ENCODE measurements at places on chromosomes 16 and 17.

GRCh38 chr16:2280461-2280860 lies 12.5 kb upstream of the RNPS1 start:
- DNase-seq: no peak

DNA sequence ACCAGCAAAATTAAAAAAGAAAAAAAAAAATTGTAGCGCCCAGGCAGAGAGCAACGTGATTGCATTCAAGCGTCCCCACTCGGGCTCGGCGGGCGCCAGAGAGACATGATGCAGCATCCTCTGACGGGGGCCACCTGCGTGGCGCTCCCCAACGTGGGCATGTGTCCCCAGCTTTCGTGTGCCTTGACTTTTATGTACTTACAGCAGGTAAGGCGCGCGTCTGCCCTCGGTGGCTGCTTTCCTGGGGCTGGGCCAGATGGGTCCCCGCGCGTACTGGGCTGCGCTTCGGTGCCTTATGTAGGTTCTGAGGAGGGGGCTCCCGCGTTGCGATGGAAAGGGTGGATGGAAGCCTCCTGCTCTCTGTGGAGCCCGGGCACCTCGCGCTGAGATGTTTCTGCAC lies 28.4 kb upstream of the RBFOX1 start:
- DNase-seq: no peak

DNA sequence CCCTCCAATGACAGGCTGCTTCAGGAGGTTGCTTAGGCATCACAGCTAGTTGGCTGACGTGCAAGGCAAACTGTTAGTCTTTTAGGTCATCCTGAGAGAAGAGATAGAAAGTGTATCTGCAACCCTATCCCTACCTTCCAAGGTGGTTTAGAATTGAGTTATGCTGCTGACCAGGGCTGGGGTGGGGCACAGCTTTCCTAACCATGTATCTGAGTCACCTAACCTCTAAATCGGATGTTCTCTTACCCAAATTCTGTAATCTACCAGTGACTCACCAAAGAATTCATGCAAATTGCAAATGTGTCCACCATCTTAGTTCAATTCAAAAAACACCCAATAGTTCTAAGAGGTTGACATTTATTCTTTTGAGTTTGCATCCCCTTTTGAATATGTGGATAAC lies 107.2 kb upstream of the DYNLRB2 start:
- DNase-seq: no peak

GRCh38 chr16:29835926-29836325 lies 15.7 kb downstream of the MVP start:
- no peak for DNase-seq

DNA sequence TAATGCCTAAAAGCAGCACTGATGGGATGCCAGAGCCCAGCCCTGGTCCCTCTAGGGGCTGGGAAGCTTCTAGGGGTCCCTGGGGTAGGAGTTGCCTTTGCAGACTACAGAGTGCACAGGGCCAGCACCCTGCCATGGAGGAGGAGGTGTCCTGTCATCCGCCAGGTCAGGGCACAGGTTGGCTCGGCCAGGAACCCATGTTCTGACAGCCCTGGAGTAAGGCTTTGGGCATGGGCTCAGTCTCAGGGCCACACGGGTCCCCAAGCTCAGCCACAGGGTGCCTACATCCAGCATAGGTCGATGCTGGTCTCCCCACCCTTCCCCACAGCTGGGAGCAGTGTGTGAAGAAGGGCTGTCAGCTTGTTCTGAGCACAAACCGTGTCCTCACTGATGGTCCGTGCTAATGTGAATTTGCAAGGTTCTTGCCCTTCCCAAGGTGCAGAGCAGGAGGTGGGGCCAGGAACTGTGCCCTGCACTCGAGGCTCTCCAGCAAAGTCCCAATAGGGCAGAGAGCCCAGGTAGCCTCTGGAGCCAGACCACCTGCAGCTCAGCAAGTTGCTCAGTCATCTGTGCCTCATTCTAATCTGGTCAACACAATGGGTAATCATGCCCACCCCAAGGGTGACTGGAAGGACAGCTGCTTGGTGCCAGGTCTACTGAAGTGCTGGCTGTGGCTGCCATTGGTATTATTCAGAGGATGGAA lies 72.8 kb downstream of the AMFR start:
- DNase-seq: no peak

GRCh38 chr16:23408823-23409298 lies 44.1 kb downstream of the COG7 start:
- DNase-seq: no peak

DNA sequence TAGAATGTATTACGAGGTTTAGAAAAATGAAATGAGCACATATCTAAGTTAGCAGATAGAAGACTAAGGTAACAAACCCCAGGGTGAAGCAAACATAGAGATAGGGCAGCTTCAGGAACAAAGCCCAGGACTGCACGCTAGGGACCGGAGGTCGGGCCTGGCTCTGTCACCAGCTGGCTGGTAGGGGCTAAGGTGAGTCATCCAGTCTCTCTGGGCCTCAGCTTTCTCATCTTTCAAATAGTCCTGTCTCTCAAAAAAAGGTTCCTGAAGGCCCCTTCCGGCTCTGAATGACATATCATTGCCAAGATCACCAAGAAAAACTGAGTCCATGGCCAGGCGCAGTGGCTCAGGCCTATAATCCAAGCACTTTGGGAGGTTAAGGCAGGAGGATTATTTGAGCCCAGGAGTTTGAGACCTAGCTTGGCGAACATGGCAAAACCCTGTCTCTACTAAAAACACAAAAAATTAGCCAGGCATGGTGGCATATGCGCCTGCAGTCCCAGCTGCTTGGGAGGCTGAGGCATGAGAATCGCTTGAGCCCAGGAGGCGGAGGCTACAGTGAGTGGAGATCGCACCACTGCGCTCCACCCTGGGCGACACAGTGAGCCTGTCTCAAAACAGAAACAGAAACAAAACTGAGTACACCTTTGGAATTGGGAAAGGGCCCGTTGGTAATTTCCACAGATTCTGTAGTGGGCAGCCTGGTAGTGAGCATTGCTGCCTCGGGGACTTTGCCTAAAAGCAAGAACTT lies 26.0 kb downstream of the PKD1L3 start:
- DNase-seq: no peak

- DNase-seq: no peak
Observed at GRCh38 chr17:45086865-45087503, 25.9 kb downstream of the NMT1 start.

DNA sequence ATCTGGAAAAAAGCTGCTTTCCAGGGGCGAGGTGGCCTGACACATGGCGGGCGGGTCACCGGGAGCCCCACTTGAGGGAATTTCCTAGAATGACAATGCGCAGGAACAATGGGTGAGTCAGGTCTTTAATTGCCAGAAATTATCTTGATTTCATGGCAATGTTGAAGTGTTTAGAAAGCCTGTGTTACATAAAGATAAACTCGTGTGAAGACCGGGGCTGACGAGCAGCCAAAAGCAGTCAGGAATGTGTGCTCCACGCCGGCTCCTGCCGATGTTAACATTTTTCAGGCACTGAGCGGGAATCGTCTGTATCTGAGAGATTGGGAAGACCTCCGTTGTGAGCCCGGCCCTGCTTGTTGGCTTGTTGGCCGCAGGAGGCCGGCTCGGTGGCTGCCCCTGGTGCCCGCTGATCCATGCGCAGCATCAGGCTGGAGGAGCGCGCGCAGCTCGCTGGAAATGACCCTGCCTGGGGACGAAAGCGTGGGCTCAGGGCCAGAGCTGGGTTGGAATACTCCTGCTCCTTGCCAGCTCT lies 353.1 kb downstream of the FOXL1 start:
- no peak for DNase-seq

DNA sequence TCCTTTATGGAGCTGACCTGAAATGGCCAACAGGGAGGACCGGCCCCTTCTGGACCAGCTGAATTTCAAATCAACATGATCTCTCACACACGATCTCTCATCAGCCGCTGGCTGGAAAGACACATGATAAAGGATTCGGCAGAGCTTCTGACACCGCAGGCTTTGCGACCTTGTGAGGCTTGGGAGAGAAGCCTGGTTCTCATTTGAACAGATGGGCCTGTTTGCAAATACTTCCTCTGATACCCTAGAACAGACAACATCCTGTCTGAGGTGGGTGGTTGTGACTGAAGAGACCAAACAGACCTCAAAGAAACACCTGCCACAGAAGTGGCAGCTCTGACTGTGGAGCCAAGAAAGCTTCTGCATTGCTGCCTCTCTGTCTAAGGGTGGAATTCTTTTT lies 77.9 kb upstream of the SDK2 start:
- DNase-seq: no peak

- no peak for DNase-seq
Observed at GRCh38 chr16:69094501-69094900, 11.0 kb upstream of the HAS3 start.

- no peak for DNase-seq
Observed at GRCh38 chr16:68873635-68874471, 30.5 kb downstream of the TANGO6 start.

DNA sequence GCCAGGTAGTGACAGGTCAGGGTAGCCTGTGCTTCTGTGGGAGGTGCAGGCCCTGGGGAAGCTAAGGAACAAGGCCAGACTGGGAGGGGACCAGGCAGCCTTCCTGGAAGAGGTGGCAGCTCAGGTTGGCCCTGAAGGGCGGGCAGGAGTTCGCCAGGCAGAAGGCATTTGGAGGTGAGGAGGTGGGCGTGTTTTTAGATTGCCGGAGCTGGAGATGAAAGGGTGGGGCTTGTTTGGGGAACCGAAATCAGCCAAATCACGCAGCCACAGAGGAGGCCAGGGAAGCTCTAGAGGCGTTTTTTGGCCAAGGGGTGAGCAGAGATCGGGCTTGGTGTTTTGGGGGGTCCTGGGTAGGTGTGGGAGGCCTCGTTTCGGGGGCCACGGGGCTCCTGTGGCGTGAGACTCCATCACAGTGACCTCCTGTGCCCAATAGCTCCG lies 7.6 kb downstream of the ADCY7 start:
- no peak for DNase-seq

DNA sequence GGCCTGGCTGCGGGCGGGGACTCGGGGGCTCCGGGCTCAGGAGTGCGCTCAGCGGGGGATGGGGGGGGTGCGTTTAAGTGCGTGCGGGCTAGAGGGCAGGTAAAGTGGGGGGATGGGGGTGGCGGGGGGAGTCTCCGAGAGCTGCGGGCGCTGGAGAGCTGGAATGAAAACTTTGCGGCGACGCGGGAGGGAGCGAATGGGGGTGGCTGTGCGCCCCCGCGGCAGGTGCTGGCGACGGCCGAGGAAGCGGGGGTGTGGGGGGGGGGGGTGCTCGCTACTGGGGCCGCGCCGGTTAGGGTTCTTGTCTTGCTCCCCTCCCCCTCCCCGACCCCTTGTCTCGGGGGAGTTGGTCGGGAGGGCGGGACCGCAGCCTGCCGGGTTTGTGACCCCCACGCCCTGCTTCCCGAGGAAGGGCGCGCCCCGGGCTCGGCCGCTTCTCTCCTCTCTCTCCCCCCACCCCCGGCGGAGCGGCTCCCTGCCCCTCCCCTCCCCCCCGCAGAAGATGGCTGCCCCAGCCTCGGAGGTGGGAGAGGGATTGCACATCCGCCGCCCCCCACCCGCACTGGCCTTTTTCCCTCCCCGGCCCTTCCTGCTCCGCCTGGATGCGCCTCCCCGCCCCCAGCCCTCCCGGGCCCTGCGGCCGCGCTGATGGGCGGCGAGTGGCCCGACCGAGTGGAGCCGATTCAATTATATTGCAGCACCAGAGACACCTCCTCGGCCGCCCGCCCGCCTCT lies 649 bp downstream of the GSE1 start:
- DNase-seq: no peak

DNA sequence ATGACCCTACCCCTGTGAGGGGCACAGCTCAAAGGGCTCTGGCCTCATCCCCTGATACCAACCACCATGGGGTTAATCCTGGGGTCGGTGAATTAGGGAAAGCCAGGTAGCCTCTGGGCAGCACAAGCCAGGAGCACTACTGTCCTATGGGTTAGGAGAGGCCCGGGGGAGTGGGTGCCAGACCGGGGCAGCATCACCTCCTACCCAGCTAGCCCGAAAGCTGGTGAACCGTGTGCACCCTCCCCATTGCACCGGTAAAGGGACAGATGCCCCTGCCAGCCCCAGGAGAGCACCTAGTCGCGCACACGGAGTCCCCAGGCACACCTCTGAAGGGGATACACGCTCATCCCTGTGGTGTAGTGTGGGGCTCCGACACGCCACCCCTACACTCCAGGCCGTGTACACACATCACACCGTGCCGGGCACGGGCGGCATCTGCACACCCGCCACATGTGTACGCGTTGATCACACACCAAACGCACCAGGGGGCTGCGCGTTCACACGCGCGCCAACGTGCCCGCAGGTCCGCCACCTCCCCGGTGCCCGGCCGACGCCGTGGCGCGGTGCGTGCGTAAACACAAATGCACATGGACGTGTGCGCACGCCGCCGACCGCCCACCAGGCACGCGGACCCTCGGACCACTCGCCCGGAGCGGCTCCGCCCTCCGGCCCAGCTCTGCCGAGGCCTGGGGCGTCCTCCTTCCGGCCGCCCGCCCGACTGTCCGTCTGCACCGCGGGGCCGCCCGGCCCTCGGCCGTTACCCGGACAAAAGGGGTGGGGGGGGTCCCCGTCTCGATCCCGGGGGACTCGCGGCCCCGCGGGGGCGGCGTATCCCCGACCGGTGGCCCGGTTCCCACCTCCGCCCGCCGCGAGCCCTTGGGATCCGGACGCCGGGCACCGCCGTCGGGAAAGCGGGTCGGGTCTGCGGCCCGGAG lies 785 bp downstream of the UBALD1 start:
- DNase-seq: no peak

DNA sequence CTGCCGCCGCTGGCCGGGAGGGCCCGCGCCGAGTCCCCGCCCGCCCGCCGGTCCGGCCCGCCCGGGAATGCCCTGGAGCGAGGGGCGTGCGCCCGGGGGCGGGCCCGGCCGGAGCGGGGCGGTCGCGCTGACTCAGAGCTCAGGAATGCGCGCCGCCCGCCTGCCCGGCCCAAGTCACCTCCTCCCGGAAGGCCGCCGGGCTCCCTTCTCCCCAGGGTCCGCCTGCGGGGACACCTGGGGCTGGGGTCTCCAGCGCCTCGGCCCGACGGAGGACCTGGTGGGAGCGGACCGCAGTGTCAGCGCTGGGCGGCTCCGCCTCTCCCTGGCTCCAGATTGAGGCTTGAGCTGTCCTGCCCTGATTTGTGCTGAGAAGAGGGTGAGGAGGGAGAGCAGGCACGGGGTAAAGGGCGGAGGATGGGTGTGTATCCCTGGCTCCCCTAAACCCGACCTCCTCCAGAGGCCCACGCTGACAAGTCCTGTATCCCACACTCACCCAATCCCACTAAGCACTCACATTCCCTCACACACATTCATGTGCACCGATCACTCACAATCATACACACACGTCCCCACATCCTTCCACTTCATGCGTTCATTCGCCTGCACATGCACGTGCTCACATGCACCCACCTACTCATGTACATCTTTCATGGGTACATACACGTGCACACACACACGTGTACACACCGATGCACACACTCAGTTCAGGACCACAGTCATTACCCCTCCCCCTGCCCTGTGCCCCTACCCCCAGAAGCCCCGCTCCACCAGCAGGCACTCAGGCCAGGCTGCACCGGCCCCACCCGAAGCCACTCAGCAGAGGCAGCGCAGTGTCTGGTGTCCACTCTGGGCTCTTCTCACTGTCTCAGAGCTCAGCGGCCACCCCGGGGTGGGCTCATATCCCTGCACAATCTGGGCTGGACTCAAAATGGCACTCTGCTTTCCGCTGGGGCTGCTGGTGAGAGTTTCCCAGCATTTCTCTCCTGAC lies at the start of gene RHBDF1:
RHBDF1 (minus strand) TSS at position 71 of the 988 bp plus-strand sequence. CDS start 7,616 bp downstream, outside the sequence.
- no peak for DNase-seq

- DNase-seq: no peak
Observed at GRCh38 chr17:77394540-77395295, 253.9 kb downstream of the SEC14L1 start.
